ENCODE measurements at places on chromosomes 6 and 20.

GRCh38 chr6:52999456-52999855 lies 4.4 kb upstream of the GSTA4 start:
- DNase-seq = no peak

DNA sequence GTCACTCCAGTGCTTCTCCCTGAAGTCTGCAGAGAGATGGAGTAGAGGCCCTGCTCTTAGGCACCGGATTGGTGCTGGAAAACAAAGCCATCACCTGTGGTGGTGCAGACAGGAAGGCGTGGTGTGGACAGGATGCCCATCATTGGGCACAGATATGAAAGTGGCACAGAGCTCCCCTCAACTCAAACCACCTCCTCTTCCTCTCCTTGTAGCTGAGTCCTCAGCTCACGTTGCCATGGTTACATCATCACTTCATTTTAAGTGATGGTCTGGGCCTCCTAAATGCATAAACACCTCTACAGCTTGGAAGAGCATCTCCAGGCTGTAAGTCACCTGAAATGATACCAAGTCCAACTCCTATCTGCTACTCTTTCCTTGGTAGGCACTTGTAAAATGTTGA lies 8.0 kb upstream of the RTF2 start:
- DNase-seq = no peak

DNA sequence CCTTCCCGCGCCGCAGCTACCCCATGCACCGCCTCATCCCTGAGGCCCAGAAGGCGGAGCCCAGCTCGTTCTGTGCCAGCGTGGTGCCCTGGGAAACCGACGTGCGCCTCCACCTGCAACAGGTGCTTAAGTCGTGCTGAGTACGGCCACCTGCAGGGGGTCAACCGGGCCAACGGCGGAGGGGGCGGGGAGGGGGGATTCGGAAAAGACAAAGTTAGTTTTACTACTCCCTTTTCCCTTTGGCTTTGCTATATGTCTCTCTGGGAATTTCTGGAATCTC lies 168.9 kb downstream of the CDK19 start:
- DNase-seq = no peak

DNA sequence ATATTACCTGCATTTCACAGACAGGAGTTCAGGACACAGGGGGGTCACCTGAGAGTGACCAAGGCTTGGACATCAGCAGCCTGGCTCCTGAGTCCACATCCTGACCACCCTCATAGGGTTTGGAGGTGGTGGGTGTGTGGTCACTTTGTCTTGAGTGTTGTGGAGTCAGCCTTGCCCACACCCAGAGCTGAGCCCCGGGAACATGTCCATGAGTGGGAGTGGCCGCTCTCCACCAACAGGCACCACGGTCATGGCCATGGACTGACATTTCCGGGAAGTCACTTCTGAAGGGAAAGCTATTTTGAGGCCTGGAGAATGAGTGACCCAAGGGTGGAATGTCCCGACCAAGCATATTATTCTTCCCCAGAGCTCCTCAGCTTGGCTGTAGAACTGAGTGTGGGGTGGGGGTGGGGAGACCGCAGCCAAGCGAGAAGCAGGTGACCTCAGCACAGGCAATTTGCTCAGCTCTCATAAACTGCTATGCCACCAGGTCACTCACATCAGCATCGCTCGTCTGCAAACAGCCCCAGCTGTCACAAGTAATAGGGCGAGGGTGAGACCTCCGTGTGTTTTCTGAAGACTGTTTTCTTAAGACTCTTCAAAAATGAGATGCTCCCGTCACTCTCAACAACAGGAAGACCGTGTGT lies 348.6 kb upstream of the CDH4 start:
- no peak for DNase-seq

GRCh38 chr20:50367739-50368375 lies 142.3 kb upstream of the PTPN1 start:
- no peak for DNase-seq

DNA sequence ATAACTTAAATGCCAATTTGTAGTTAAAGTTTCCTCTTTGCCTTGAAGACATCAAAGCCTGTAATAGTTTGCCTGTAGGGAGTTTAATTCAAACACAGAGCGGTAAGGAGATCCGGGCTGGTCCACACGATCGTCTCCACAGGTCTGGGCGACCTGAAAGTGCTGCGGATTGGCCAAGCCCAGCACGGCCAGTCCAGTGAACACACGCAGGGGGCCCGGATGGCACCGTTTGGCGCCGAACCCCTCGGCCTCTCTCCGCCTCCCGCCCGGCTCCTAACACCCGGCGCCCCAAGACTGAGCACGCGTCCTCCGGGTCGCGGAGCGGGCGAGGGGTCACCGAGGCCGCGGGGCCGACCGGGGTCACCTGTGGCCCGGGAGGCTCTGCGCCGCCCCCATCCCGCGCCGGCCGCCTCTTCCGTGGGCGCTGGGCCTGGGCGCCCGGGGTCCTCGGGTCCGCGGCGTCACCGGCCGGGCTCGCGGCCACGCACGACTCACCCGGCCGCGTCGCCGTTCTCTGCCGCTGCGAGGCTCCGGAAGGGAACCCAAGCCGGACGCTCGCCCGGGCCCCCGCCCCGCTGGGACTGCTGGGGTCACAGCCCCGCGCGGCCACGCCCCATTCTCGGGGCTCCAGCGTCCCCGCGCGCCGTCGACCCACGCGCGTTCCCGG lies 481 bp downstream of the SERPINB6 start:
- no peak for DNase-seq

GRCh38 chr6:128655978-128656498 lies 135.6 kb upstream of the PTPRK start:
- no peak for DNase-seq

- DNase-seq = no peak
Measured at GRCh38 chr6:36493859-36494258, 51.1 kb downstream of the KCTD20 start.

DNA sequence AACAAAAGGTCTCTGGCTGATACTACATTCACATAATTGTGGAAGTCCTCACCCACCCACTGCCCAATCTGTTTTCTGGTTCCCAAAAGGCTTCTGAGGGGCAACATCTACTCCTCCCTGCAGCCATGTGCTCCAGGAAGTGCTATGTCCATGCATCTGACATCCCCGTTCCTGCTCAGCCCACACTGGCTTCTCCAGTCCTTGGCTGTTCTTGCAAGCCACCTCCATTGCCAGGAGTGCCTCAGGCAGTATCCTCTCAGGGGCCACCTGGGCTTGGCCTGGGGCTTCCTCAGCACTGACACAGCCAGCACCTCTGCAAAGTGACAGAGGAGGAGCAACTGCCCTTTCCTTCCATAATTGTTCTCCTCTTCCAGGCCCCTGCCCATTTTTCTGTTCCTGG lies 18.3 kb downstream of the ARHGAP18 start:
- no peak for DNase-seq

- no peak for DNase-seq
Measured at GRCh38 chr20:50690650-50691572, at the start of gene RIPOR3. RIPOR3 (minus strand) TSS chr20:50691542; CDS start chr20:50691128, 414 bp downstream.

GRCh38 chr6:44342052-44342451 lies 398 bp upstream of the SPATS1 start:
- no peak for DNase-seq

- no peak for DNase-seq
Measured at GRCh38 chr20:34925981-34926380, 29.6 kb downstream of the GSS start.

GRCh38 chr6:44676826-44677433 lies 289.4 kb downstream of the CDC5L start:
- DNase-seq = no peak

- DNase-seq = no peak
Measured at GRCh38 chr20:11197851-11198250, 524.1 kb upstream of the JAG1 start.

DNA sequence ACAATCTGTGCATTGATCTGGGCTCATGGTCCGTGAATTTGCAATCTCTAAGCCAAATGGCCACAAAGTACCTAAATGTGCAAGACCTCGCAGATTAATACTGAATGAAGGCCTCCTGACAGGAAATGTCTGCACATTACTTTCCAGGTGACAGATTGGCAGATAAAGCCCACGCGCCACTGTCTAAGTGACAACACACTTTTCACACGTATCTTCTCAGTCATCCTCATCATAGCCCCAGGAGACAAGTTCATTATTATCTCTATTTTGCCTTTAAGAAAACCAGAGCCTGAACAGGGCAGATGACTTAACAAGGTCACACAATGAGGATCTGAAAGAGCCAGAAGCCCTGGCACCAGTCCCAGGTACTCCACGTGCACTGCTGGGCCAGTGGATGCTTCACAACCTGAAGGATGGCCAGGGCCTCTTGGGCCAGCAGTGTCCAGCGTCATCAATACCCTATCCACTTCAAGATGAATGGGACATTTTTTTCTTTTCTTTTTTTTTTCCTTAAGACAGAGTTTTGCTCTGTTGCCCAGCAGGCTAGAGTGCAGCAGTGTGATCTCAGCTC lies 266.3 kb downstream of the PTPRT start:
- DNase-seq = no peak

- no peak for DNase-seq
Measured at GRCh38 chr20:2691127-2691526, 1.5 kb upstream of the EBF4 start.

GRCh38 chr20:8535403-8536261 lies 403.6 kb downstream of the PLCB1 start:
- DNase-seq = no peak

DNA sequence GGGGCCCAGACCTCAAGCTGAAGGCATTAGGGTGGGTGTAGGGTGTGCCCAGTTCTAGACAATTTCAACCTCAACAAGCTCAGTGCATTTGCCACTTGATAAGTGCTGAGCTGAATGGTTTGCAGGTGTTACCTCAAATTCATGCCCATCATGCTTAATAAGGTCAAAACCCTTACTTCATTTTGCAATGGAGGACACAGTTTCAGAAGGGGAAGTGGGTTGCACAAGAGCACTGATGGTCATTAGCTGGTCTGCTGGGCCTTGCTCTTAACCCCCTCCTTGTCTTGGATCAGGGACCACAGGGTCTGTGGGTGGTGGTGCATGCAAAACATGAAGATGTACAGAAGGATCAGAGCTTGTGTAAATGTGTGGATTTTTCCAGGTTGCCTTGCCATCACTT lies 71.0 kb upstream of the SIRPA start:
- DNase-seq = no peak

GRCh38 chr6:135390458-135390857 lies 107.1 kb downstream of the AHI1 start:
- no peak for DNase-seq

DNA sequence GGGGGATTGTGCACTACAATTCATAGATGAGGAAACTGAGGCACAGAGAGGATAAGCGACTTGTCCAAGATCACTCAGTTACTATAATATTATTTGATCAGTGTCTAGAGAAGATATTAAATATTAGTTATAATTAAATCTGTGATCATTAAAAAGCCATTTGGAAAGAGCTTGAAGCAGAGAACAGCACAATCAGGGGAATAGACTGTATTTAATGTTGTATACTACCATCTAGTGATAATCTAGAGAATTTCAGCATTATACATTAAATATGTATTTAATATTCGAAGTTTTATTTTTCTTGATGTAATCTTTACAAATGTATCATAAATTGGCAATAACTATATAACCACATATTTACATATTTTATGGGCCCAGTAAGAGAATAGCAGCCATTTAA lies 20.1 kb upstream of the MTCL3 start:
- DNase-seq = no peak

GRCh38 chr20:59634435-59635005 lies 30.2 kb downstream of the PHACTR3 start:
- DNase-seq = no peak

- no peak for DNase-seq
Measured at GRCh38 chr20:48478370-48478769, 349.4 kb downstream of the PREX1 start.
